ENCODE measurements at places on chromosomes 1 and 21.

DNA sequence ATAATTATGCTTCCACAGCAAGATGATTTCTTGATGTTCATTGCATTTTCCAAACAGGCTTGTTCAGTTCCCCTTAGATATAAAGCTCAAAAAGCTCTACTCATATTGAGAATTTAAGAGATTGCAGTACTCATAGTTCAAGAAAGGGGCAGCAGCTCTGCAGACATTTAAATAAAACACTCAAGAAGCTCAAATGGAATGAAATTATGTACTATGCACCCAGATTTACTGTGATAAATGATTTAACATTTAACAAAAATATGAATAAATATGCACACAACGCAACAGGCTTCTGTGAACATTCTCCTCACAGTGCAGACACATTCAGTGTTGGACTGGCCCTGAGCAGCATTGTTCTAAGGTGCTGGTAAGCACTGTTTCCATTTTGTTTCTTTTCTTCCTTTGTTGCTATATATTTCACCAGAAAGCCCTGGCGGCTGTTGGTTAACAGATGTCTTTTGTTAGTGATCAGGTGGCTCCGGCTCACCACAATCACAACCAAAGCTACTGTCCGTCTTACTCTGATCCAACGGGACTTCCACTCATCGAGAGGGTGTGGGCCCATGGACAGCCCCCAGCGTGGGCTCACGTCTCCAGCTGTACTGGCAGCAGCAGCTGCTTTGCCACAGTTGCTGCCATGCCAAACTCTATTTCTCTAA lies 1440.3 kb downstream of the NCAM2 start:
- no peak for DNase-seq

DNA sequence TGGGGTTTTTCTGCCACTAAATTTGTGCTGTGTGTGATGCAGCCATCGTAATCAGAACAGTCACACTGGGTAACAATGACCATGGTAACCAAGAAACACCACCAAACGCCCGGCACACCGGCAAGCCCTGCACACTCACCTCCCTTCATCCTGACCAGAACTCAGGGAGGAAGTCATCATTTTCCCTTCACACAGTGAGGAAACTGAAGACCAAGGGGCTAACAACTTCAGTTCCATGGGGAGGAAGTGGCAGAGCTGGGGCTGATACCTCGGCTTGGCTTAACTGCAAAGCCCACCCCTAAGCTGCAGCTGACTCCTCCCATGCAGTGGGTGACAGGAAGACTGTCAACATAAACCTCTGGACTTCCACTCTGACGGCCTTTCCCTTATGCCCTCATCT lies 69.3 kb upstream of the BCAR3 start:
- DNase-seq: no peak

- DNase-seq: no peak
Observed at GRCh38 chr1:203799157-203799556, 3.7 kb downstream of the ZBED6 start.

GRCh38 chr1:146051452-146051851 lies 29.9 kb upstream of the HJV start:
- peak; percentile 23 for DNase-seq

DNA sequence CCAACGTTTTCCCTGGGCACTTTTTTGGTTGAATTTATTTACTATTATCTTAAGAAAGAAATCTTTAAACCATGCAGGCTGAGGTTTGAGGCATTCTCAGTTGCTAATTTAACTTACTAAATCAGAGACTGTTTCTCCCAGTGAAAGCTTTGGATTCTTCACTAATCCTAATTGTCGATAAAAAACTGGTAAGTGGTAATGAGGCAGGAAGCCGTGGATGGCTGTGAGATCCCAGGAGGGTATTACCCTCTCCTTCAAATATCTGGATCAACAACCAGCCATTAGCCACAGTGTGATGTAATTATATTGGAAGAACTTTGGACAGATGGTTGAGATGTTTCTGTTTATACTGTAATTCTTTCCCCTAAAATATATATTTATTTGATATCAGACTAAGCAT lies 485.0 kb downstream of the DISC1 start:
- no peak for DNase-seq

DNA sequence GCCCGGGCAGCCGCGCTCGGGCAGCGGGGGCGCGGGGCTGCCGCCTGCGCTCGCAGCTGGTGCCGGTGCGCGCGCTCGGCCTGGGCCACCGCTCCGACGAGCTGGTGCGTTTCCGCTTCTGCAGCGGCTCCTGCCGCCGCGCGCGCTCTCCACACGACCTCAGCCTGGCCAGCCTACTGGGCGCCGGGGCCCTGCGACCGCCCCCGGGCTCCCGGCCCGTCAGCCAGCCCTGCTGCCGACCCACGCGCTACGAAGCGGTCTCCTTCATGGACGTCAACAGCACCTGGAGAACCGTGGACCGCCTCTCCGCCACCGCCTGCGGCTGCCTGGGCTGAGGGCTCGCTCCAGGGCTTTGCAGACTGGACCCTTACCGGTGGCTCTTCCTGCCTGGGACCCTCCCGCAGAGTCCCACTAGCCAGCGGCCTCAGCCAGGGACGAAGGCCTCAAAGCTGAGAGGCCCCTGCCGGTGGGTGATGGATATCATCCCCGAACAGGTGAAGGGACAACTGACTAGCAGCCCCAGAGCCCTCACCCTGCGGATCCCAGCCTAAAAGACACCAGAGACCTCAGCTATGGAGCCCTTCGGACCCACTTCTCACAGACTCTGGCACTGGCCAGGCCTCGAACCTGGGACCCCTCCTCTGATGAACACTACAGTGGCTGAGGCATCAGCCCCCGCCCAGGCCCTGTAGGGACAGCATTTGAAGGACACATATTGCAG lies 3.0 kb downstream of the ARTN start:
- DNase-seq: no peak

- DNase-seq: no peak
Observed at GRCh38 chr1:175209493-175209921, 16.9 kb upstream of the KIAA0040 start.

GRCh38 chr1:116062201-116062600 lies 49.0 kb upstream of the MAB21L3 start:
- no peak for DNase-seq
